ENCODE measurements at places on chromosomes 3 and 15. TPM values are rescaled to one million over a fixed set of nuclear protein-coding genes. Genes with fewer than 3 reads are reported as not detected.

GRCh38 chr3:122992676-122993075, 34.9 kb downstream of the SEMA5B start:
- no peak for DNase-seq

Gene THOC7
- 109 TPM for polyA plus RNA-seq

GRCh38 chr3:3461317-3461716, 281.8 kb upstream of the CRBN start:
- no peak for DNase-seq

GRCh38 chr3:2484162-2485026, 385.7 kb downstream of the CNTN4 start:
- DNase-seq = no peak

DNA sequence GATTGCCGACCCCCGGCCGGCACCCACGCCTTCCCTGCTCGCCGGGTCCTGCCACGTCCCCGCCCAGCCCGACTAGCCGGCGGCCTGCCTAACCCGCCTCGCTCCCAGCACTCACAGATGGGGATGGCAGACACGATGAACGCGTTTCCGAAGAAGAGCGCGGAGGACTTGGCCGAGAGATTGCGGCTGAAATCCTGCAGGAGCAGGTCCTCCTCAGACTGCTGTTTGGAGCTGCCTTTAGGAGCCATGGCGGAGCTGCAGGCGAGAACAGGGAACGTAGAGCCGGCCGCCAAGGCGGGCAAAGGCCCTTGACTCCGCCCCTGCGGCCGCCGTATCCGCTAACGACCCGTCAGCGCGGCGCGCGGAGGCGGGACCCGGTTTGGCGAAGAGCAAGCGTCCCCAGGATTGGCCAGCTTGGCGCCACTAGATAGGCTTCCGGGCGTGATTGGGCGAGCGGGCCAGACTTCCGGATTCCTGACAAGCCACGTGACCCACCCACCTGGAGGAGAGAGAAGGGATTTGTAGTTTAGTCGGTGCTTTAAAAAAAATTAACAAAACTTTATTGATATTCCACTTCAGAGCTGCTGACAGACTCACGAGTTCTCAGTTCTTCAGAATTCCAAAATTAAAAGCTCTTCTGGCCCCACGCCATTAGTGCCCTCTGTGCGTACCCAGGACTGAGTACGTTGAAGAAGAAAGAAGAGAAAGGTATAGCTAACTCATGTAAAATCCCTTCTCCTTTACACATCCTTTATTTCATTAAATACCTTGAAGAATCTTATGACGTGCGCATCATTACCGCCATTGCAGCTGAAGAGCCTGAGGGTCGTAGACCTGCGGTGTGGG, at the start of gene SSR3:
Gene SSR3 (minus strand): TSS at position 276 of the 846 bp plus-strand sequence. CDS start 28 bp downstream, at position 248.
- peak; percentile 100 for DNase-seq

GRCh38 chr3:111769992-111770352, 89.1 kb upstream of the PHLDB2 start:
- DNase-seq = no peak

GRCh38 chr3:11624161-11624560, 19.6 kb downstream of the VGLL4 start:
- DNase-seq = no peak

Gene IL17RC
- polyA plus RNA-seq = 13.8 TPM

DNA sequence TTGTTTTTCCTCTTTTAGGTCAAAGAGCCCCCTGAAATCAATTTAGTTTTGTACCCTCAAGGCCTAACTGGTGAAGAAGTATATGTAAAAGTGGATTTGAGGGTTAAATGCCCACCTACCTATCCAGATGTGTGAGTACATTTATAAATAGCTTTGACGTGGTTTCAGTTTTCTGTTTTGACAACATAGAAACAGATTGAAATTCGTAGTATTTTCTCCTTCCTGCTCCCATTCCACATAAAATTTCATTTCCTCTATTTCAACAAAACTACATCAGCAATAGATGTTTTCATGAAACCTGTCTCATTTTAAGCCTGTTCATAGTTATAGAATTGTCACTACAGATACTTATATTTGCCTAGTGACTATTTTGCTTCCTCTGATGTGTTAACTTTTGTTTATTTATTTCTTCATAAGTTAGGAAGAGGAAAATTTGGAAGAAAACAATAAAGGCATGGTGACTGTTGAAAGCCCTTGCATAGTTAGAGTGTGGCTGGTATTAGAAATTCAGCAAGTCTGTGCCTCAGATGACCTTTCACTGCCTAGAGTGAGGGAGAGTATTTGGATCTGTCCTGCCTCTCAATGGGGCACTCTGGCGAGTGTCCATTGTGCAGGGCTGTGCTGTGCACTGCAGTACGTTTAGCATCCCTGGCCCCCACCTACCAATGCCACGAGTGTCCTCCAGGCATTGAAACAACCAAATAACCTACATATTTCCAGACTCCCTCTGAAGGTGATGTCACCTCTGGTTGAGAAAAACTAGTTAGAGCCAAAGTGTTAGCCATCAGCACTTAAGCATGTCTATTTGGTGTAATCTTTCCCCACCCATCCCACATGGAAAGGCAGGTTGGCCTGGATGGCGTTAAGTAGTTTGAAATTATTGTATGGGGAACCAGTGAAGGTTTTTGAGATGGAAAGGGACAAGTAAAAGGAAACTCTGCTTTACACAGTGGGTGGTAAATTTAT, 5.9 kb downstream of the EIF2AK4 start:
- DNase-seq = no peak

- DNase-seq = no peak
These were observed 13.8 kb downstream of the XCR1 start for GRCh38 chr3:46013316-46014094.

- no peak for DNase-seq
These were observed 46.4 kb downstream of the LRIG1 start for GRCh38 chr3:66454464-66454859.

Gene ZBBX
- not detected for polyA plus RNA-seq

- DNase-seq = no peak
These were observed 46.2 kb downstream of the TRIM69 start for GRCh38 chr15:44782516-44782915.

Gene C3orf38
- polyA plus RNA-seq = 19.2 TPM

Gene BCL2A1
- polyA plus RNA-seq = 9.6 TPM

GRCh38 chr3:25386686-25387255, 41.3 kb upstream of the RARB start:
- no peak for DNase-seq

- peak; percentile 41 for DNase-seq
These were observed 27.1 kb downstream of the SPSB4 start for GRCh38 chr3:141078200-141078599.

Gene CFAP91
- 0.92 TPM for polyA plus RNA-seq

- no peak for DNase-seq
These were observed 24.9 kb downstream of the APPL1 start for GRCh38 chr3:57252404-57252803.

GRCh38 chr3:61848885-61849284, 287.5 kb downstream of the PTPRG start:
- DNase-seq = no peak

DNA sequence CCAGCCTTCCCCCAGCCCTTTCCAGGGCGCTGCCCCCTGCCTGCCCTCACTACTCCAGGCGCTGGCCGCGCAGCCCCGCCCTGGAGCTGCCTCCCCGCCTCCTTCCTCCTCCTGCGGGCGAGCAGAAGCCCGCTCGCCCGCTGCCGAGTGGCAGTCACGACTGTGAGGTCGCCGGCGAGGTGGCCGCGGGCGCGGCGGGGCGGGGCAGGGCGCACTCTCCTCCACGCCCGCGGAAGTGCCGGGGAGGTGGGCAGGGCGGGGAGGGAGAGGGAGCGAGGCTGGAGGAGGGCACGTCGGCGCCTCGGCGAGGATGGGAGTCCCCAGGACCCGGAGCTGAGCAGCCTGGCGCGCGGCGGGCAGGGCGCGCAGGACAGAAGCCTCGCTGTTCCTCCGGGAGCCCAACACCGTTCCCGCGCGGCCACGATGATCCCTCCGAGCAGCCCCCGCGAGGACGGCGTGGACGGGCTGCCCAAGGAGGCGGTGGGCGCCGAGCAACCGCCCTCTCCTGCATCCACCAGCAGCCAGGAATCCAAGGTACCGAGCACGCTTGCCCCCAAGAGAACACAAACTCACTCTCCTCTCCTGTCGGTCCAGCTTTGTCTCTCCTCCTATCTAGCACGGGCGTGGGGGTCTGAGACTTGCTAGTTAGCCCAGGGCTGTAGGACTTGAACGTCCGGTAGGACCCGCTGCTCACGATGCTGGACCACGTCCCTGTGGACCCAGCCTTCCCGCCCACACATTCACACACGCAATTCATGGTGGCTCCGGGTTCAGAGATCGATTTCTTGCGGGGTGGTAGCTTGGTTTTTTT, at the start of gene STAC:
Gene STAC (plus strand): TSS at position 284 of the 811 bp plus-strand sequence. CDS start 140 bp downstream, at position 424.
- no peak for DNase-seq

- DNase-seq = no peak
These were observed 44.9 kb downstream of the IL1RAP start for GRCh38 chr3:190558796-190559195.

Gene SLC6A20
- polyA plus RNA-seq = not detected

GRCh38 chr3:190004656-190005055, 116.0 kb downstream of the P3H2 start:
- no peak for DNase-seq

Gene ASB14
- polyA plus RNA-seq = not detected

Gene C2CD4A
- polyA plus RNA-seq = under 0.01 TPM

Gene RAB27A
- 180 TPM for polyA plus RNA-seq

DNA sequence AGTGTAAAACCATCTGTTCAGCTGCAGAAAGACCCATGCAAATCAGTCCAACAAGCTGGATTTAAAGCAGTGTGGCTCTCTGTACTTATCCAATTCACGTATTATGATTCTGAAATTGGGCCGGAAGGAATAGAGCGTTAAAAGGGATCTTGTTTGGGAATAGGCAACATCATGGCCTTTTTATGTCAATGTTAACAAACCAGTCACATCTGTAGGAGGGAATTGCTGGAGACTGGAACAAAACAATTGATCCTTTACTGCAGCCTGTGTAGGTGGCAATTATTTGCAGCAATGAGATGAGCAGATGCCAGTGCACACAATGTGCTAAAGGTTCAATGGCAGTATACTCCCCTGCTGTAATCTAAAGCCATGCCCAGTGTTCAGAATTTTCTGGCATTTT, 887.4 kb upstream of the ROBO1 start:
- DNase-seq = no peak

Gene GPR149
- polyA plus RNA-seq = not detected

- peak; percentile 96 for DNase-seq
These were observed 3.7 kb downstream of the BMF start for GRCh38 chr15:40104865-40105516.
